Left forelimb (tissue), 1 donor: ENCODE measurements at places on chromosomes 11 and 22.

- DNase-seq = no peak
These were observed 3.4 kb downstream of the GNAZ start for GRCh38 chr22:23073526-23074229.

GRCh38 chr11:129018991-129019390, 76.3 kb upstream of the TP53AIP1 start:
- DNase-seq = no peak

DNA sequence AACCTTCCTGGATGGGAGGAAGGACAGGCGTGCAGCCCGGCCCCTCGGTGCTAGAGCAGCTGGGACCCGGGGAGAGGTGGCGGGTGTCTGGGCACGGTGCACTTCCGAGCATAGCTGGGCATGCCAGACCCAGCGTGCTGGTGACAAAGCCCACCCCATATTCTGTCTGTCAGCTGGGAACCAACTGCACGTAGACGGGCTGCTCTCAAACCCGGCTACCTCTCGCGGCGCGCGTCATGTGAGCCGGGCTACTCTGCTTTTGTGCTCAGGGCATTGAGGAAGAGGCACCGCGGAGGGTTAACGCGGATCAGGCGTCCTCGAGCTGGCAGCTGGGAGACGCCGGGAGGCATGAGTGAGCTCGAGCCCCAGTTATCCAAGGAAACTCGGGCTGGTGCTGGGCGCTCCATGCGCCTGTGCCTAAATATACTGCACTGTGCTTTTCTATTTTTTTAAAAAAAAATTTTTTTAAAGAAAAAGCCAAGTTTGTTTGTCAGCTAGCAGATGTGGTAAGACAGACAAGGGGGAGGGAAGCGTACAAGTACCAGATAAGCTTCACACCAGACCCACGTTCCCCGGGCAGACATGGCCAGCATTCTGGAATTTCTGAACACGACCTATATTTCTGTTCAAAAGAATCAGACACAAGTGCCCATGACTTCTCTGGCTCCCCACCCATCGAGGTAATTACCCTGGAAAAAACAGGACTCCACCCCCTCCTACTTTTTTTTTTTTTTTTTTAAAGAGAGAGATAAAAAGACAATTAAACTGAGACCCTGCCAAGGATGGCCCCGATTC, 425.6 kb downstream of the SHANK2 start:
- DNase-seq = peak; percentile 74

- no peak for DNase-seq
These were observed 170.3 kb downstream of the ARHGAP42 start for GRCh38 chr11:100857236-100858005.

- peak; percentile 23 for DNase-seq
These were observed 772.1 kb downstream of the NTM start for GRCh38 chr11:132142554-132142953.

GRCh38 chr11:61888590-61888989, 2.8 kb downstream of the FADS3 start:
- DNase-seq = no peak

DNA sequence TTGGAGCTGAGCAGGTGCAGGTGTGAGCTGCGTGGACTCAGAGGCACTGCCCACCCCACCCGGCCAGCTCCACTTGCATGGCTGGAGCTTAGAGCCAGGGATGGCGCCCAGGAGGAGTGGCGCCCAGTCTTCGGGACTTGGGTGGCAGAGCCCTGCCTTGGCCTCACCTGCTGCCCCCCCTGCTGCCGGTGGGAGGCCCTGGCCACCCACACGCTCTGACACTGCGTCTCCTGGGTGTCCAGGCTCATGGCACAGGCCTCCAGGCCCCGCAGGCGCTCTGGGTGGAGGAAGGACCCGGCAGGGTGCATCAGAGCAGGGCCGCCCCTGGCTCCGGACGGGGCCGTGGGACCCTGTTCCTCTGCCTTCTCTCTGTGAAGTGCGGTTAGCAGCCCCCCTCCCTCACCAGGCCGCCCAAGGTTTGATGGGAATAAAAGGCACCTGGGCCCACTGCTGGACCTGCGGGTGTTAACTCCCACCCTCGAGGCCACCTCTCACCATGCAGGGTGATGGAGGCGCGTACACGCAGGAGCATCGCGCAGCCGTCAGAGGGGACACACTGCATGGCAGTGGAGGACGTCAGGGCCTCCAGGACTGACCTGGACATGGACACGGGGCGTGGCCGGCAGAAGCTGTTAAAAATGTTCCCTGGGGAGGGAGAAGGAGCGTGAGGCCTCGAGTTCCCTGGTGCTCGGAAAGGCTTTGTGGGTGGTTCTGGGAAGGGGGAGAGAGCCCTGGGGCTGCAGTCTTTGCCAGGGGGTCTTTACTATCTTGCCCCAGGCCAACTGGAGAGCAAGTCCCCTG, 11.8 kb downstream of the IL17REL start:
- DNase-seq = no peak

DNA sequence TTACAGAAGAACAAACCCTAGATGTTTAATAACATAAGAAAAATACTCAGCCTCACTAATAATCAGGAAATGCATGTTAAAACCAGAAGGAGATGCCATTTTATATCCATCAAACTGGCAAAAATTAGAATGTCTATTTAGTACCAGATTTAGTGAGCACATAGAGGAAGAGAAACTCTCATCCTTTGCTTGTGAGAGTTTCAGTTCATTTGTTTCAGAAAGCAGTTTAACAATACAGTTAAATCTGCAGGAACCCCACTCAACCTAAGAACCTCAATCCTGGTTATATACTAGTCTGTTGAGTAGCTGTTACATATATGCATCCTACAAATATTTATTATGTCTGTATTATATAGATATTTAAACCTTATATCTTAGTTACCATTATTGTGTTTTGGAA, 172.6 kb downstream of the WNT11 start:
- no peak for DNase-seq

GRCh38 chr11:118917481-118918127, 8.1 kb downstream of the BCL9L start:
- no peak for DNase-seq

DNA sequence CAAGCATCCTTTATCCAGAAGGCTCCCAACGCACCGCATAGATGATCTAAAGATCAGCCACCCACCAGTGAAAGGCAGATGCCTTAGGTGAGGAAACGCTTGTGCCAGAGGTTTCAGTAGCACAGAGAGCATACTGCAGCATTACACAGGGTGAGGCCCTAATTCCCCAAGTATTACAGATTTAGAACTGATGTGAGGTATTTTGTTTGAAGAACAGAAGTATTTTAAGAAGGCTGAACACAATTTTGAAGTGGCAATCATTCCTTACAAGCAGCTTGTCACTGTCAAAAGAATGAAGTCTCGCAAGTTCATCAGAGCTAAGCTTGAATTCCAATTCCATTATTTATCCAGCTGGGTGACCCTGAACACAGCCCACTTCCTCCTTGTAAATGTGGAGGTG, 70.0 kb upstream of the FAT3 start:
- DNase-seq = no peak

DNA sequence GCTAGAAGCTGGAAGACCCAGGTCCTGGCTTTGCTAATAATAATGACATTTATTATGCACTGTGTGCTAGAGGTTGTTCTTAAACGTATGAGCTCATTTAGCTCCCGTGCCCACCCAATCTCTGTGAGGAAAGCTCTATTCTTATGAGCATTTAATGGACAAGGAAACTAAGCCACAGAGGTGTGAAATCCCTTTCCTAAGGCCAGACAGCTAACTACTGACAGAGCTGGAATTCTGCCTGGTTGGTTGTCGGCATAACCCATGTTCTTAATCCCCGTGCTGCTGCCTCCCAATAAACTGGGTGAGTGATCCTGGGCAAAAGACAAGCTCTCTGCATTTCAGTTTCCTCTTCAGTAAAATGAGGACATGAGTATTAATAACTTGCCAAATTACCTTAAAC, 49.4 kb downstream of the SNX19 start:
- no peak for DNase-seq

- DNase-seq = peak; percentile 63
These were observed 11.7 kb downstream of the CERK start for GRCh38 chr22:46726066-46726985.

DNA sequence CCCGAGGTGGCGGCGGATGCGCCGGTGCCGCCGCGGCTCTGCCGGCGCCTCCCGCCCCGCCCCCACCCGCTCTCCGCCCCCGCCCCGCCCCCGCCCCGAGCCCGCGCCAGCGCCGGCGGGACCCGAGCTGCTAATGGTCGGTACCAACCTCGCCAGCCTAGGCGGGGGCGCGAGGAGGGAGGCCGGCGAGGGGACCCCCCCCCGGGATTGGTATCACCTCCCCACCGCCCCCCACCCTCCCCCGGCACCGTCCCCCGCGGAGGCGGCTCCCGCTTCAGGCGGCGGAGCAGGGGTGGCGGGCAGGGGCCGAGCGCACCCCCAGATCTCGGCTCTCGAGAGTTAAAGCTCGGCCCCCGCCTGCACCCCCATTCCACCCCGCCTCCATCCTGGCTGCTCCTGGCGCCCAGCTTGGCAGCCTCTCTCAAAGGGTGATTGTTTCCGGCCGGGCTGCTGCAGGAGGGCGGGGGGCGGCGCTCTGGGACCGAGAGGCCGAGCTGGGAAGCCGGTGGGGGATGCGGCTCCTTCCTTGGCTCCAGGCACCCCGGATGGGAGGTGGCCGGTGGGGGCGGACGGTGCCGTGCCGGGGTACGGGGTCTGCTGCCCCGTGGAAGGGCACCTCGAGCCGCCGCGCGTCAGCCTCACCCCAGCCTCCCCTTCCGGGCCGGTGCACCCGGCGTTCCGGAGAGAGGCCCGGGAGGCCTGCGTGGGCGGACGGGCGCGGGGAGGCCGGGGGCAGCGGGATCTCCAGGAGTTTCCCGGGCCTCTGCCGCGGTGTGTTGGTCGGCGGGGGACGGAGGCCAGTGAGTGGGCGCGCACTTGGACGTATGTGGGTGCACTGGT, at the start of gene B3GAT1:
Gene B3GAT1, minus strand, starts transcription at position 40 of the 840 bp plus-strand sequence. CDS start 24,583 bp downstream, outside the sequence.
- no peak for DNase-seq

- no peak for DNase-seq
These were observed 270.8 kb downstream of the DYNC2H1 start for GRCh38 chr11:103380031-103380430.

GRCh38 chr11:125082611-125083311, 19.7 kb downstream of the SLC37A2 start:
- no peak for DNase-seq

- DNase-seq = no peak
These were observed 4.9 kb upstream of the CNTN5 start for GRCh38 chr11:99015634-99016454.

GRCh38 chr11:27754035-27755017, 54.1 kb upstream of the BDNF start:
- DNase-seq = no peak

- no peak for DNase-seq
These were observed 143.0 kb upstream of the PDGFD start for GRCh38 chr11:104306862-104307474.

- DNase-seq = no peak
These were observed 5.6 kb upstream of the WT1 start for GRCh38 chr11:32440916-32441315.

DNA sequence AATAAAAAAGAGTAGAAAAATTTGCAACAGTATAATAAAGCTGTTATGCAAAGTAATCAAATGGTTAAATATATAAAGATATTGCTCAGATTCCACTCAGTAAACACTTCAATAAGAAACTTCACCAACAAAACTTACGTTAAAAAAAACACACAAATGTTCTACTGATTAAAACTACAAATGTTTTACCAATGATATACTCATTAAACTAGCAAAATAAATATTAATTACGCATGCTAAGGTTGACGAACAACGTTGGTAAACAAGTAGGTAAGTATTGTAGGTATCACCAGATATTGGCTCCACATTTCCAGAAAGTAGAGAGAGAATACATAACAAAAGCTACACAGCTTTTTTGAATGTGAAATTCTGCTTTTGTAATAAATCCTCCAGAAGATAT, 12.6 kb downstream of the RDX start:
- DNase-seq = no peak

- no peak for DNase-seq
These were observed 73.2 kb upstream of the NUP50 start for GRCh38 chr22:45090497-45090910.

GRCh38 chr22:47589271-47590250, 827.1 kb downstream of the TBC1D22A start:
- peak; percentile 46 for DNase-seq

GRCh38 chr11:94770563-94771120, 2.5 kb downstream of the AMOTL1 start:
- DNase-seq = no peak
